SW480 (cell line): ENCODE measurements at places on chromosomes 12 and 14.

DNA sequence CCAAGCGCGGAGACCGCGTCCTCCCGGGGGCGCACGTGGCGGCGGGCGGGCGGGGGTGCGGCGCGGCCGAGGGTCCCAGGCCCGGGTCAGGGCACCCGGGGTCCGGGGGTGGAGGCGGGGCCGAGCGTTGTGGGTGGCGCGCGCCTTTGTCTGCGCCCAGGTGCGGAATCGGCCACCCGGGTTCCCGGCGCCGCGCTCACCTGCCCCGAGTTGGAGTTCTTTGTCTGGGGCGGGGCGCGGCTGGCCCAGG is 50.1 kb downstream of the LRCOL1 start:
- DNase-seq: peak; percentile 26

DNA sequence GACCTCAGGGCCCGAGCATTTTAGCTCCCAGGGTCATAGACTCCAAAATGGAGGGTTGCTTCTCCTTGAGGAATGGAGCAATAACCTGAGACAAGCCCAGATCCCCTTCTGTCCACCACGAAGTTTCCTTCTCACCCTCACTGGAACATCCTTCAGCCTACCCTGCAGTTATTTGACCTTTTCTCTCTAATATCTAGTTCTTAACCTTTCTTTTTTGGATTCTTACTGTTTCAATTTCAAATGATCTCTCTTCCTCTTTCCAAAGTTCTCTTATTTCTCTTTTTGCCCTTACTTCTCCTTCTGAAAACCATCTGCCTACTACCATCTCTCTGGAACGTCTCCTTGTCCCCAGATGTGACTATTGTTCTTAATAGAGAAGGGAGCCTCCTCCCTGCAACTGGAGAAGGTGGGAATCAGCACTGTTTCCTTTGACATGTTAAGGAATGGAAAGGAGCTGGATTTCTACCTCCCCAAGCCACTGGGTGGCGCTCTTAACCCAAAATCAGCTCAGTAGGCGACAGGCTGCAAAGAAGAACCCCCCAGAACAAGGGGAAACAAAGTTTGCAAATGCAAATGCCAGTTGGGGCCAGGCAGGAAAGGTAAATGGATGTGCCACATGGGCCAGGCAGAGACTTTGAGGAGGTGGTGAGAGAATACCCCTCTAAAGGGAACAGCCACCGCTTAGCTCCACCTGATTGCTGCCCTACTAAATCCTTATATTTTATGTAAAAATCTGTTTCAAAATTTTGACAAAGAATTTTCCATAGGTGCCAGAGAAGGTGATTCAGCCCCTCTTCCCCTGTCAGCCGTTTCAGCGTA is 22.4 kb upstream of the PDE1B start:
- peak; percentile 44 for DNase-seq

GRCh38 chr14:61997161-61997560 is 234.9 kb downstream of the SNAPC1 start:
- DNase-seq: no peak

DNA sequence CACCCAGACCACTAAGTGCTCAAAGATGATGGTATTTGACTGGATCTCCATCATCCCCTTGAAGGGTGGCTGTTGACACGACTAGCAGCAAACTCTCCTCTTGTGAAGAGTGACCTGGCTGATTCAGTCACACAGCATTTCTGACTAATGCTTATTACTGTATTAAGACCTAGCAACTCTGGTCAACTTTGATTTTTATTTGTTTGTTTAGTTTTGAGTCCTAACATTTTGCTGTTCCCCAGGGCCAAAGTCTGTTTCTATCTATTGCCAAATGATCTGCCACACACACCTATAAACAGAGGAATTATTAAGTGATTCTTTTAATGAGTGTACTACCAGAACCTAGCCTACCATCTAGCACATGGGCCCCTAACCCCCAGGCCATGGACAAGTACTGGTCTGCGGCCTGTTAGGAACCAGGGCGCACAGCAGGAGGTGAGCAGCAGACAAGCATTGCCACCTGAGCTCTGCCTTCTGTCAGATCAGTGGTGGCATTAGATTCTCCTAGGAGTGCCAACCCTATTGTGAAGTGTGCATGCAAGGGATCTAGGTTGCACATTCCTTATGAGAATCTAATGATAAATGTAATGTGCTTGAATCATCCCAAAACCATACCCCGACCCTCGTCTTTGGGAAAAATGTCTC is 120.0 kb downstream of the RPS6KA5 start:
- DNase-seq: no peak

GRCh38 chr12:49108958-49109404 is 1.7 kb downstream of the LMBR1L start:
- DNase-seq: no peak

DNA sequence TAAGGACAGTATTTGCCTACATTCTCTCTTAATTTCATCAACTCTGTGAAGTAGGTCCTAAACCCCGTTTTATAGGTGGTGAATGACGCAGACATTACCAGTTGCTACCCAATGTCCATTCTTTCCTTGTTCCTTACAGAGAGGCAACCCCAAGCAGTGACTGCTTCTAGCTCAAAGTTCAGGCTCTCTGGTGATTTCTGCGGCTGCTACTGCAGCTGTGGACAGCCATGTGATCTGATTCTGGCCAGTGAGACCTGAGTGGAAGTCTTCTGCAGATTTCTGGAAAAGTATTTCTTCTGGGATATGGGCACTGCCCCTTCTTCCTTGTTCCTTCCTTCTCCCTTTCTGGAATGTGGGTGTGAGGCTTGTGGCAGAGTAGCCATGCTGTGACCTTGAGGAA is 82.9 kb downstream of the ARF6 start:
- DNase-seq: peak; percentile 26

DNA sequence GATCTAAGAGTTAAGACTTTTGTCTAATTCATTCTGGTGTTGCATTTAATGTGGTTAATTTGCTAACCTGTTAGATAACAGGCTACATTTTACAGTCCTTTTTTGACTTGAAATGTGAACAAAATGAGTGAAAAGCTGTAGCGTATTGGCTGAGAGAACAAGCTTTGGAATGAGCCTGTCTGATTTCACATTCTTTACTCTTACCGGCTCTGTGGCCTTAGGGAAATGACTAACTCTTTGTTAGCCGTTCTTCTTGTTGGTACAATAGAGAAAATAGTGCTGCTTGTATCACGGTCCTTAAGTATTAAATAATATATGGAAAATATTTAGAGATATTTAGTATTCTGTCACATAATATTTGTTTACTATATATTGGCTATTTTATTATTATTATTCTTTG is 1.9 kb downstream of the MNAT1 start:
- no peak for DNase-seq

- no peak for DNase-seq
Measured at GRCh38 chr12:58174316-58174715, 232.9 kb downstream of the ATP23 start.

DNA sequence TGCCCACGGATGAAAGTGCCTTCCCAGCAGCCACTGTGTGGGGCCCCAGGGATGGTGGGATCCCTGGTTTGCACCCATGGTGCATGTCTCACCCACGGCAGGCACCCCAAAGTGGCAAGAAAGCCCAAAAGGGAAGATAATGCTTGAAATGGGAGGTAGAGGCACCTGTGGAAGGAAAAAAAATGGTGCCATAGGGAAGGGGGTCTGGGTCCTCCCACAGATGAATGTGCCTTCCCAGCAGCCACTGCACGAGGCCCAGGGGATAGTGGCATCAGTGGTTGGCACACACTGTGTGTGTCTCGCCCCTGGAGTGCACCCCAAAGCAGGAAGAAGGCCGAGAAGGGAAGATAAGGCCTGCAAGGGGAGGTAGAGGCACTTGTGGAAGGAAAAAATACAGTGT is 264.2 kb downstream of the ALG10 start:
- DNase-seq: no peak

- DNase-seq: no peak
Measured at GRCh38 chr14:86305058-86305457, 775.1 kb downstream of the FLRT2 start.

DNA sequence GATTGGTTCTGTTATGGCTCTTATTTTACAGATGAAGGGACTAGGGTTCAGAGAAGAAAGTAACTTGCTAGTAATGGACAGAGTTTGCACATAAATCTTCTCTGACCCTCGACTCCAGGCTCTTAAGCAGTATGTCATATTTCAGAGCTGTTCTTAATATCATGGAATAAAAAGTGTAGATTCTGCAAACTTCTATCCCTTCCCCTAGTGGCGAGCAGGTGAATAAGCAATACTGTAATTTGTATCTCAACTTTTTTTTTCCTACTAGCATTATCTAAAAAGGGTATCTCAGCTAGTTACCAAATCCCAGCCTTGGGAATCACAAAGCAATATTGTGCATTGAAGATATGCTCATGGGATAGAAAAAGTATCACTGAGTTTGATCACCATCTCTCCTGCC is 83.2 kb downstream of the ANO4 start:
- peak; percentile 13 for DNase-seq

DNA sequence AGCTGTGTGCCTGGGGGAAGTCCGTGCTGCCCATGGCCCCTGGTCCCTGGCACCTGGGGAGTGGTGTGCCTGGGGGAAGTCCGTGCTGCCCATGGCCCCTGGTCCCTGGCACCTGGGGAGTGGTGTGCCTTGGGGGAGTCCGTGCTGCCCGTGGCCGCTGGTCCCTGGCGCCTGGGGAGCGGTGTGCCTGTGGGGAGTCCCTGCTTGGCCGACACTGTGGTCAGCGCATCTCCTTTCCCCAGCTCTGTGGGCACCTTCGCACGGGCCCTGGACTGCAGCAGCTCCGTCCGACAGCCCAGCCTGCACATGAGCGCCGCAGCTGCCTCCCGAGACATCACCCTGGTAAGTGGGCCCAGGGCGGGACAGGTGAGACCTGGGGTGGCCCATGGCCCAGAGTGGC is 14.5 kb upstream of the CRIP2 start:
- DNase-seq: no peak

DNA sequence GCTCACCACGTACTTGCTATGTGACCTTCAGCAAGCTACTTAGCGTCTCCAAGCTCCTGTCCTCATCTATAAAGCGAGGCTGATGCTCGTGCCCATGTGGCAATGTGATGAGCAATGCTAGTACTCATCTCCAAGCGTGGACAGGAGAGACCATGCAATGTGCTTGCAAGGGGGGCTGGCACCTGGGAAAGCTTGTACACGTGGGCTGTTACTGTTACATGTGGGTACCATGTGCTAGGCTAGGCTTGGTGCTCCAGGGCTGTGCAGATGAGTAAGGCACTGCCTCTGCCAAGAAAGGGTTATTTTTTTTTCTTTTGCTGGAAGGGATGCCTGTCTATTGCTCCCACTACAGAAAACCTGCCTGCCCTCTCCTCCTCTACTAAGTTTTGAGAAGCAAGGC is 46.6 kb downstream of the TSPAN11 start:
- DNase-seq: no peak

GRCh38 chr14:68587931-68588330 is 204.9 kb downstream of the ZFP36L1 start:
- no peak for DNase-seq

DNA sequence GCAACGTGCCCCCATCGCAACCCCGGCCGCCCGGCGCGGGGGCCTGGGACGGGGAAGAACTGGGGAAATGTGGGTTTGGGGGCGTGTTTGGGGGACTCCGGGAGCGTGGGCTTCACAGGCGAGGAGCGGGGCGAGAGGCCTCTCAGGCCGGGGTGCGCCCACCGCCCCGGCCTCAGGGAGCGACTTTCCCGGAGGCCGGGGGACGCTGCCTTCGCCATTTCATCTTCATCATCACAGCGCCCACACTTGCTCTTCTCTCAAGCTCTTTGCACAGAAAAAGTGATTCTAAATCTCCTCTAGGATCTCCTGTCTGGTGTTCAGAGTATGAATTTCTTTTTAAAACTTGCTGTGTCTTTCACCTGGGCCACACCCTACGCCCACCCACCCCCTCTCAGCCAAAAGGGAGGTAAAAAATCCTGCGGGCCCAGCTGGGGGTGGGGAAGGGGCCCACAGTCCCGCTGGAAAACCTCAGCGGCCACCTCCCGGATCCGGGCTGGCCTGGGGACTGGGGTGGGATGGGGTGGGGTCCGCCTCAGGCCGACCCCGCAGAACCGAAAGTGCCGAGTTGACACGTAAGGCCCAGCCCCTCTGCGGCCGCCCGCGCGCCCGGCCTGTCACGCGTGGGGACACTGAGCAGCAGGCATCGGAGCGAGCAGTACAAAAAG is 7.4 kb downstream of the CDKN1B start:
- peak; percentile 48 for DNase-seq

GRCh38 chr12:117686911-117687377 is 281.8 kb downstream of the KSR2 start:
- peak; percentile 66 for DNase-seq

DNA sequence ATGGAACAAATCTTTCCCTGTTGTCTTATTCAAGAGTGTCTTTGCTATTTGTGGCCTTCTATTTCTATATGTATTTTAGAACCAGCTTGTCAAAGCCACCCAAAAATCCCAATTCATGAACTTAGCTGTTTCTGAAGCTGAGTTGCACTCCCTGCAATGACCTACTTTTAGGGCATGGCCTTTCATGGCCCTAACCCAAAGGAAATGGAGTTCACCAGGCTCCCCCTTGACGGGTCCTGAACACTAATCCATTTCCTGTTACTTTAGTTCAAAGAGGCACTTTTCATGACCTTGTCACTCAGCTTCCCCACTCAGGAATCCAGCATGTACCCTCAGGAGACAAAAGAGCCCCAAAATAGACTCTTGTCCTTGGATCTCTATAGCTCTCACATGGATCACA is 7.6 kb downstream of the TMED8 start:
- DNase-seq: no peak

GRCh38 chr12:116969615-116970585 is 59.1 kb downstream of the FBXW8 start:
- DNase-seq: no peak

DNA sequence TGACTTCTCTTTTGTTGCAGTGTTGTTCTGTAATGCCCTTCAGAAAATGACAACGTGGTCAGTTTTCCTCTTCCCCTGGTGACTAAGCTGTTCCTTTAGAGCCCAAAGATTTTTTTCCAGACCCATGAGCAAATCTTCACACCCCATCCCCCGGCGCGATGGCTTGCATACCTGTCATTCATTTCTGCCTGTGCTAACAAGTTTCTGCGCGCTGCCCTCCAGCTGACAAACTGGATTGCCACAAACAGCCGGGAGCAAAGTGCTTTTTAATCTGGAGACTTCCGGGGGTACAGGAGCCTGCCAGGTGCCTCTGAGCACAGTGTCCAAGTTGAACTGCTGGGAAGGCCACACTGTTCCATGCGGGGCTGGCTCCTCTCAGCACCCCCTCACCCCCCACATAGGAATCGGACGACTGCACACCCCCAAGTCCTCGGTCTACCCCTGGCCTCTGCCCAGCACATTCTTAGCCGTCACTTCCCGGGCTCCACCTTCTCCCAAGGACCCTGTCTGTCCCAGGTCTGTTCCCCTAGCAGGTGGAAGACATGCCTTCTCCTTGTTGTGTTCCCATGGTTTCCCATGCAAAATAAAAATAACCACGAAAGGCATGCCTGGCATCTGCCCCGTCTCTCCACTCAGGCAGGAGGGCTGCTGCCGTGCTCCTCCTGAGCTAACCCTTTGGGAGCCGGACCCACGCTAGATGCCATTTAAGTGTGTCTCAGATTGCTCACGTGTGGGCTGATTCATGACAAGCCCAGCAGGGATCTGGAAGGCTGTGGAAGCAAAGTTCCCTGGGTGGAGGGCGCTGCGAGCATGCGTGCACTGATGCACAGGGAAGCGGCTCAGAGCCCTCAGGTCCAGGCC is 14.1 kb downstream of the RILPL1 start:
- DNase-seq: no peak

GRCh38 chr14:53010193-53011040 is 59.6 kb upstream of the FERMT2 start:
- DNase-seq: no peak

- no peak for DNase-seq
Measured at GRCh38 chr12:27109334-27110028, 27.1 kb upstream of the C12orf71 start.
